ENCODE measurements at places on chromosomes 4 and X. TPM values are rescaled to one million over a fixed set of nuclear protein-coding genes. Genes with fewer than 3 reads are reported as not detected.

DNA sequence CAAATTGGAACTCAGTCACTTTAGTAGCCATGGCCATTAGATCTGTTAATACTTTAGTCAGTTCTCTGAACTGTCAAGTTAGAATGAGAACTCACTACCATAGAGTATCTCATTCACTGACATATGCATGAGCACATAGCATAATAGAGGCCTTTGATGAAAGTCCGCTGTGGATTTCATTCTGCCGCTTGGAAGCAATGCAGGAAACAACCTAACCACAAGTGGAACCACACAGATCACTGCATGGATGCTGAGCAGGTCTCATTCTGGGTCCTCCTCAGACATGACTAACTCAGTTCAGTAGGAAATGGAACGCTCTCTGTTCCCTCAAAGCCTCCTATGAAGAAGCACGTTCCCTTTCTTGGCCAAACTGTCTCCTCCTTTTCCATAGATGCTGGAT, 1624.8 kb upstream of the TENM3 start:
- H3K4me3 ChIP-seq = no peak overlapping the region
- H3K36me3 ChIP-seq = no peaks in the 10 kb centered on the region
- DNase-seq = no peak
- H3K27ac ChIP-seq = no peak overlapping the region

GRCh38 chrX:95056901-95057300, 1382.9 kb downstream of the FAM133A start:
- no peaks in the 10 kb centered on the region for H3K36me3 ChIP-seq
- H3K27ac ChIP-seq = no peak overlapping the region
- H3K4me3 ChIP-seq = no peak overlapping the region
- no peaks in the 10 kb centered on the region for H3K27me3 ChIP-seq
- H3K4me1 ChIP-seq = no peaks in the 10 kb centered on the region
- no peak for DNase-seq

- no peaks in the 10 kb centered on the region for H3K36me3 ChIP-seq
These were observed 24.4 kb downstream of the LRRC66 start for GRCh38 chr4:51995647-51996220.

DNA sequence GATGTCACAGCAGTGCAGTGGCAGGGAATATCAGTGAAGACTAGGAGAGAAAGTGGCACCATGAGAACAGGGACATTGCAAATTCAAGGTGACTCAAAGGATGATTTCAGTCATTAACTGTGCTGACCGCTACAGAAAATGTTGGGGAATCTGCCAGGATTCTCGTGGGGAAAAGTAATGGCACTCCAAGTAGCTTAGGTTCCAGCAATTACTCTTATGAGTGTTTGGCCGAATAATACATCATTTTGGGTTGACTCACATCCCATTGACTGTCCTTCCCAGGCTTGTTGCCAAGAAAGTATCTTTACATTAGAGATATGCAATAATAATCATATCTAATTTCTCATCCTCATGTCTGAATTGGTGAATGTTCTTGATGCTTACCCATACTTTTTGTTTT, 1411.1 kb upstream of the PCDH7 start:
- no peak overlapping the region for H3K27ac ChIP-seq
- H3K36me3 ChIP-seq = no peaks in the 10 kb centered on the region
- H3K4me1 ChIP-seq = no peaks in the 10 kb centered on the region
- H3K4me3 ChIP-seq = no peak overlapping the region
- no peaks in the 10 kb centered on the region for H3K27me3 ChIP-seq
- no peak for DNase-seq

GRCh38 chr4:163553146-163553545, 58.7 kb downstream of the TMA16 start:
- H3K27me3 ChIP-seq = no peaks in the 10 kb centered on the region
- no peak for DNase-seq
- no peak overlapping the region for H3K27ac ChIP-seq
- no peaks in the 10 kb centered on the region for H3K36me3 ChIP-seq
- H3K4me3 ChIP-seq = no peak overlapping the region

DNA sequence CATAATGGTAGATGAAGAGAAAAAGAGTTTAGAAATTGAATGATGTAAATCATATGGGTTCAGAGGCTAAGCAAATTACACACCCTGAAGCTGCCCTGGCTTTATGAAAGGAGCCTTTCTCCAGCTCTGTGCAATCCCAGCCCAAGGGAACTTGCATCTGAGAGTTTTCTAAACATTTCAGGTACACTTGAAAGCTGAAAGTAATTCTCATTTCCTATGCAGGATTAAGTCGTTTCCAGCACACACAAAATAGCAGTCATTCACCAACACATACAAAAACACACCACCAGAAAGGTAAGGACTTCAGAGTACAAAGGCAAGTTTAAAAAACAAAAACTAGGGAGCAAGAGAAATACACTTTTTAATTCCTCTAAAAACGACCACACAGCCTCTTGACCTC, 1.7 kb downstream of the PDGFC start:
- H3K4me1 ChIP-seq = peaks cover 34% of the 10 kb centered on the region
- no peak for DNase-seq
- H3K27ac ChIP-seq = peak overlapping the region; percentile 95
- no peaks in the 10 kb centered on the region for H3K27me3 ChIP-seq

VEGFC gene
- 0.69 TPM for total RNA-seq

HDX gene
- 0.98 TPM for total RNA-seq

NXT2 gene
- total RNA-seq = 2.9 TPM

MAGEA10 gene
- not detected for total RNA-seq

GRCh38 chr4:23737571-23737970, 152.3 kb downstream of the PPARGC1A start:
- H3K27me3 ChIP-seq = no peaks in the 10 kb centered on the region
- no peaks in the 10 kb centered on the region for H3K36me3 ChIP-seq
- no peak overlapping the region for H3K4me3 ChIP-seq
- H3K27ac ChIP-seq = no peak overlapping the region

MAGEC2 gene
- not detected for total RNA-seq

DNA sequence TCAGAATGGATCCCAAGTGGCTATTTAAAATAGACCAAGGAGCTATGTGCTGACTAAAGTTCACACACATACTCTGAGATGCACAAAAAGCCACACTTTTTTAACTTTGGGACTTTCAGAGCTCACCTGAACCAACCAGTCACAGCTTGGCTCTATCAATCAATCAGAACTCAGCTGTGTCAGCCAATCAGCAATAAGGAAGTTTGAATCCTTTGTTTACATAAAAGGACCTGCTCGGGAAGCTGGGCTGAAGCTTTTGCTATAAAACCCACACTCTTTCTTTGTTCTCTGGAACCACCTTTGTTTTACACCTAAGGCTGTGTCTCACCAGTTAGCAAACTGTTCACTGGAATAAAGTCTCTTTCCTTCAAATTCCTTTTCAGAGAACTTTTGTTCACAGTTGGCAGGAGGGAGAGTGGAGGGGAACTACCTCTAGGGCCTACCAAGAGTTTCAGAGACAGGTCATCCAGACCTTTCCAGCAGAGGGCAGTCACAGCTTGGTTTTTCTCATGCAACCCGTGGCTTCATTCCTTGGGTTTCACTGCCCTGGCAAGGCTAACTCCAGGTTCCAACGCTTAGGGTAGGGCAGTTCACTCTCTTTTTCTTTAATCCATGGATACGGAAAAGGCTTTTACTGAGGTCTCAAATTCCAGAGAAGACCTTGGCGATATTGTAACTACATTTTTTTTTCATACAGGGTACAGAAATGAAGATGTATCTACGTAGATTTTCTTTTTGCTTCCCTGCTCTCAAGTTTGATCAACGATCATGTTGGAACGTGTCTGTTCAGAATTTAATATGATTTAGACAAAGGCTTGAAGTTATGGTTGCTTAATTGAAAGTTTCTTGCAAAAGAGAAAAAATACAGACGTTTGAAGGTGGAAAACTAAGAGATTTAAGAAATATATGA, 80.7 kb downstream of the GPRIN3 start:
- no peak overlapping the region for H3K4me3 ChIP-seq
- H3K27ac ChIP-seq = peak overlapping the region; percentile 49
- DNase-seq = peak; percentile 87
- no peaks in the 10 kb centered on the region for H3K36me3 ChIP-seq
- H3K4me1 ChIP-seq = peaks cover 5% of the 10 kb centered on the region

MFAP3L gene
- total RNA-seq = 2.0 TPM

FRAS1 gene
- 14.3 TPM for total RNA-seq

DNA sequence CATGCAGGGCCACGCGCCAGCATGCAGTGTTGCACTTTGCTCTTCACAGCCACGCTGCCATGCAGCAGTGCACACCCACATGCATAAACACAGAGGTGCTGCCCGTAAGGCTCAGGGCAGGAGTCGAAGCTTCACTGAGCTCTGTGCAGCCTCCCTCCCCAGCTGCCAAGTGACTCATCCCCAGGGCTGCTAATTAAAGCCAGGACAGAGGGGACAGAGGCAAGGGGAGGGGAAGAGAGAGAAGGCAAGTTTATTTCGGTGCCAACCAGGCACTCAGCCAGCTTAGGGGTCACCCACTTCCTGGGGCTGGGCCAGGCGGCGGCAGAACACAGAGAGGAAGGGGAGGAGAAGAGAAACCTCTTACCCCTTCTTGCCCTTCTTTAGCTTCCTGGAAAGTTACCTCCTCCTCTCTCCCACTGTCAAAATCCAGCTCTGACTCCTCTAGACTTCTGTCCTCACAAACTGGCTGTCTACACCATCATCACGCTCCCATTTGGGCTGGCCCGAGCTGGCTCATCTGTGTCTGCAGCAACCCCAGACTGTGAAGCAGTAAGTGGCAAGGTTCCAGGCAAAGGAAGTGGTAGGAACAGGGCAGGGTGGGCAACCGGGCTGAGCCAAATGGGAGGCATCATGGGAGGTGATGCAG, 6.2 kb upstream of the IQSEC2 start:
- H3K4me3 ChIP-seq = no peak overlapping the region
- peak; percentile 14 for DNase-seq
- no peak overlapping the region for H3K27ac ChIP-seq

DNA sequence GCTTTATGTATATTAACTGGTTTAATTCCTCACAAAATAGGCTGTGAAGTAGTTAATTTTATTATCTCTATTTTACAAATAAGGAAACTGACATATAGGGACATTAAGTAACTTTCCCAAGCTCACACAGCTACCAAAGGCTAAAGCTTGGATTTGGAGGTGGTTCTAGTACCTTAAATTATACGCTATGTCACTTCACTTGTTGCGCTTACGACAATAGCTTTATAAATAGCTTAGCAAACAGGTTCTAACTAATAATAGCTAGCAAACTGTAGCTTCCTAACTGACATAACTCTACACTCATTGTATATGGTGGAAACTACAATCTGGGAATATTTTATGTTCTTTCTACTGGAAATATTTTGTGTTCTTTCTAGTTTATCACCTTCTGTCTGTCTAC, 666.4 kb upstream of the CPEB2 start:
- no peak for DNase-seq
- no peaks in the 10 kb centered on the region for H3K36me3 ChIP-seq
- H3K4me1 ChIP-seq = no peaks in the 10 kb centered on the region
- no peak overlapping the region for H3K4me3 ChIP-seq
- no peak overlapping the region for H3K27ac ChIP-seq

DNA sequence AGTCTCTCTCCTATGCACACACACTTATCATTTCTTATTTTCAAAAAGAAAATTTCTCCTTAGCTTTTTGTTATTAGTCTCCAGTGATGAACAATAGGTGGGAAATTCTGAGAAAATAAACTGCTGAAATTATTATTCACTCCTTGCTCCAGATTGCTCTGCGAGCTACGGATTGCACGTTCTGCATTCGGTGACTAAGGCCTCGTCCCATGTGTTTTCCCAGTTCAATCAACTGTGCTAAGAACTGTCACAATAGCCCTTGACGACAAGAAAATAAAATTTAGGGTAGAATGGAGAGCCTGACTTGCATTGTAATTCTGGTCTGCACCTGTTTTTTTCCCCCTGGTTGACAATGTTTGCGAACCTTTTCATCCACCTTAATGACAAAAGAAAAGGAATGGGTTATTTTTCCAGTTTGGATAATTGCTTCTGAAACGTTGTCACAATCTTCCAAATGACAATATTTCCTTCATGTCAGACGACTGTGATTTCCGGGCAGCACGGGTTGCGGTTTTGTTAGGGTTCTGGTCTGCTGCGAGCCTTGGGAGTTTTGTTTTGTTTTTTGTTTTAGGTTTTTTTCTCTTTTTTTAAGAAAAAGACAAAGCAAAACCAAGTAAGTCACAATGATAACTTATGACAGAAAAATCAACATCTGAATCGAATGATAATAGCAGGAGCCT, 124.5 kb upstream of the NOCT start:
- no peaks in the 10 kb centered on the region for H3K4me1 ChIP-seq
- no peaks in the 10 kb centered on the region for H3K36me3 ChIP-seq

DNA sequence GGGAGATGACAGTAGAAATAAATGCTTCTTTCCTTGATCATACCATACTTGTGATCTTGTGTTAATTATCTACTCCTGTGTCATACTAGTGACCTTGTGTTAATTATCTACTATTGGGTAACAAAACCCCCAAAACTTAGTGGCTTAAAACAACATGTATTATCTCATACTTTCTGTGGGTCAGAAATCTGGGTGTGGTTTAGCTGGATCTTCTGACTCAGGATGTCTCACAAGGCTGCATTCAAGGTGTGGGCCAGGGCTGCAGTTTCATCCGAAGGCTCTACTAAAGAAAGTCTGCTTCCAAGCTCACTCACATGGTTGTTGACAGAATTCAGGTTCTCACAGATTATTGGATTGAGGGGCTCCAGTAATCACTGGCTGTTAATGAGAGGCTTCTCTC, 70.3 kb upstream of the NDP start:
- H3K36me3 ChIP-seq = no peaks in the 10 kb centered on the region
- H3K4me3 ChIP-seq = no peak overlapping the region
- H3K27me3 ChIP-seq = no peaks in the 10 kb centered on the region
- DNase-seq = no peak
- no peaks in the 10 kb centered on the region for H3K4me1 ChIP-seq

CXCL5 gene
- total RNA-seq = 0.35 TPM

DNA sequence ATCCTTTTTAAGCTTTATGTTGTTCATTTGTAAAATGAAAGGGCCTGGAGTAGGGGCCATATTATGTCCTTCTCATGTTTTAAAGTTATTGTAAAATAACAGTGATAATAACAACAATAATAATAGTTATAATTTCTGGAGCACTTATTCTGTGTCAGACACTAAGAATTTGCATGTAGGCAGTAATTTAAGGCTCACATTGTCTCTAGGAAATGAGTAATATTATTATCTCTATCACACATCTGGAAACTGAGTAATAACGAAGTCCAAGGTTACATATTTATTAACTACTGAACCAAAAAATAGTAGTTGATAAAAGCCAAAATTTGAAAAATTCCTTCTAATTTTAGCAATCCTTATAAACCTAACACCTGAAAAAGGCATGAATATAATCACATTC, 520.7 kb upstream of the PABPC4L start:
- no peak for DNase-seq
- no peaks in the 10 kb centered on the region for H3K36me3 ChIP-seq
- no peaks in the 10 kb centered on the region for H3K4me1 ChIP-seq
- no peak overlapping the region for H3K27ac ChIP-seq

DNA sequence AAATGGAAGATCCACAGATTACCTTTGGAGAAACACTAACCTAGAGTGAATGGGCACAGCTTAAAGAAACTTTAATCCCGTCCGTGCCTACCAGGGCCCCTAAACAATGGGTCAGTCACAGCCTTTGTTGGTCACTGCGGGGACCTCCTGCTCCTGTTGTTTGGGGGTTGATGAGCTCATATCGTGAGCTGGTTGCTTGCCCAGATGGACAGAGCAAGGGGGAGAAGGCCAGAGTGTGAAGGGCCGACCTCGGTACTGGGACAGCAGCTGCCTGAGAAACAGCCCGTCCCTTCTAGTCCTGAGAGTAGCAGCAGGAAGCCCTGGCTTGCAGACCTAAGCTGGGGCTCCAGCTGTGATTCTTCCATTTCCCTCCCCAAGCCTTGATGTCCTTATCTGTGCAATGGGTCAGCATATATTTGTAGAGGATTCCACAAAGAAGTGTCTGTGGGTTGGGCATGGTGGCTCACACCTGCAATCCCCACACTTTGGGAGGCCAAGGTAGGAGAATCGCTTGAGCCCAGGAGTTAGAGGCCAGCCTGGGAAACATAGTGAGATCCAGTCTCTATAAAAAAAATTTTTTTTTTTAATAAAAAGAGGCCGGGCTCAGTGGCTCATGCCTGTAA, 69.6 kb upstream of the SLC34A2 start:
- no peaks in the 10 kb centered on the region for H3K27me3 ChIP-seq
- DNase-seq = no peak
- H3K27ac ChIP-seq = no peak overlapping the region
